ENCODE measurements at places on chromosomes 2 and 18.

DNA sequence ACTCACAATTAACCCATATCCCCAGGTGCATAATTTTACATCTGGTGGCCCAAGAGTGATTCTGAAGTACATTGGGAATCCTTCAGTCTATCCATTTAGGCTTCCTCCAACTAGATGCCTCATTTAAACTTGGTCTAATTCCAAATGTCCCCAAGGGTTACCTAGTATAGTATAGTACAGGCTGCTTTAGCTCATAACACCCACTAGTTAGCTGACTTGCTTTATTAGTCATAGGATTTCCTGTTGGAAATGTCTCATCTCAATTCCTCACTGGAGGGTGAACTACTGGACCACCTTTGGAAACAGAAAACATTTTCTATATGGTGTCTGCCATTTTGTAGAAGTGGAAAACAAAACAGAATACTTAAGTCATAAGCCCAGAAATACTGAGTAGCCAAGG is 202.5 kb upstream of the SESTD1 start:
- DNase-seq: no peak

- DNase-seq: no peak
Measured at GRCh38 chr18:37246779-37247340, 318.7 kb downstream of the CELF4 start.

GRCh38 chr18:35688757-35689156 is 107.2 kb downstream of the GALNT1 start:
- no peak for DNase-seq

- no peak for DNase-seq
Measured at GRCh38 chr2:11764359-11764758, 17.9 kb downstream of the LPIN1 start.

- no peak for DNase-seq
Measured at GRCh38 chr2:204665207-204665606, 119.9 kb downstream of the PARD3B start.

GRCh38 chr2:182393270-182393760 is 33.5 kb downstream of the PDE1A start:
- no peak for DNase-seq

- no peak for DNase-seq
Measured at GRCh38 chr2:111535404-111535803, 348.6 kb downstream of the ANAPC1 start.

- DNase-seq: no peak
Measured at GRCh38 chr18:11047156-11047555, 102.2 kb downstream of the PIEZO2 start.

DNA sequence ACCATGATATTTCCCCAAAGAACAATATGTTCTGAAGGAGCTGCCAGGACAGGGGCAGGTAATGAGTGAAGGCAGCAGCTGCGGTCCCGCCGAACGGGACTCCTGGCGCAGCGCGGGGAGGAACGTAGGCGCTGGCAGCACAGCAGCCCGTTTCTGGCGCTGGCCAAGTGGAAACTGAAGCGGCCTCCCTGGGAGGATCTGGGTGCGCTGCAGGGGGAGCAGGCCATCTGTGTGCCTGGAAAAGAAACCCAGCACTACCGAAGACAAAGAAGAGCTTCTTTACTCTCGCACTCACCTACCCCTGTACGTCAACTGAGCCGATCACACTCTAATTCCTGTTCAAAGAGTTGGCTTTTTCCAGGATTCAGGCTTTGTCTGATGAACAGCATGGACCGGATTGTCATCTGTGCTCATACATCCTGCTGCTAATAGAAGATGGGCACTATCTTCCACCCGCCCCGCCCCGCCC is 11.8 kb downstream of the G6PC2 start:
- peak; percentile 14 for DNase-seq

DNA sequence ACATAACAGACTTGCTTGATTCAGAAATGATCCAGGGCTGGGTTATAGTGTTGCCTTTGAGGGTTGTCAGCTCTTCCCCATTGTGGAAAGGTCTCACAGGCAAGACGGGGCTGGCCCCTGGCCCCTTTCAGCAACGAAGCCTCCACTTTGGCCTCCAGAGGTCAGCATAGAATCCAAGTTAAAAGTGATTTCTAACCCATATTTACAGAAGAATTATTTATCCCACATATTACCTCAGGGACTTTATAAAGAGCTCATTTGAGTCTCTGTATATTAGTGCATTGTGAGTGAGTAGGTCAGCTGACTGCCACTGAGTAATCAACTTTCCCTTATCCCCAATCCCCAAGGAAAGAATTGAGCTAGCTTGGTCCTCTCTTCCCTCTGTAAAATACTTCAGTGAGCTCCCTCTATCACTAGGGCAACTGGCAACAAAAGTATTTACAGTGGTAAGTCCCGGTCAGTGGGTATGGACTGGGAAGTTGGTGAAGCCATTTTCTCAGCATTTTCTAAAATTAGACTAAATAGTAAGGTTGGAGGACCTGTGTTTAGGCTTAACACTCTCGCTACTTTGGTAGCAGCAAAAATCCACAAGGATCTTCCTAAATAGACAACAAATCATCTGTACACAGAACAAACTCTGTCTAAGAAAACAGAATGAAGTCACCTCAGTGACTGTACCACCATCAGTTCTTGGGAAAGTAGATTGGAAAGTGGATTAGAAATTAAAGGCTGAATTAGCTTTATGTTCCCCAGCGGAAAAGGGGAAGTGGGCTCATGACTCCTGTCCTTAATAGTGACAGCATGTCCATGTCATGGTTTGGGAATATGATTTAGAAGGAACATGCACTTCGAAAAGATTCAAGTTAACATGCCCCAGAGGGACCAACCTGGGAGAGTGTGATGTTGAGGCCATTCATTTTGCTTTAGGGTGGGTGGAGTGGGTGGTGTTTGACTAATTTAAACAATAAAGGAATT is 171.0 kb upstream of the SIX3 start:
- no peak for DNase-seq

DNA sequence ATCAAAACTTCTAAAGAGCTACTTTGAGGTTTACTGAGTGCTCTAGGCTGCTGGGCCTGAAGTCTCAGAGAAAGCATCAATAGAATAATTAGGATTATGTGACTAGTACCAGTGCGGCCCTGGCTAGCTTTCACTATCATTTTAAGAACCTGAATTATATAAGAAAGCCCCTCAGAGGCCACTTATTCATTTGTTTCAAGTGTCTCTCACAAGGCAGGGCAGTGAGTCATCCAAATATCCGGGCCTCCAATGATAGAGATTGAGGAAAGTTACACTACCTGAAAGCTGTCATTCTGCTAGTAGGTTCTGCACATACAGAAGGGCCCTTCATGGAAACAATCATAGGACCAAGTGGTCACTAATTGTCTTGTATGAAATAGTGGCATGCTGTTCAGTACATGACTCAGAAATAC is 193.1 kb downstream of the L3MBTL4 start:
- no peak for DNase-seq

- DNase-seq: no peak
Measured at GRCh38 chr2:112994648-112995047, 10.6 kb upstream of the IL36A start.

DNA sequence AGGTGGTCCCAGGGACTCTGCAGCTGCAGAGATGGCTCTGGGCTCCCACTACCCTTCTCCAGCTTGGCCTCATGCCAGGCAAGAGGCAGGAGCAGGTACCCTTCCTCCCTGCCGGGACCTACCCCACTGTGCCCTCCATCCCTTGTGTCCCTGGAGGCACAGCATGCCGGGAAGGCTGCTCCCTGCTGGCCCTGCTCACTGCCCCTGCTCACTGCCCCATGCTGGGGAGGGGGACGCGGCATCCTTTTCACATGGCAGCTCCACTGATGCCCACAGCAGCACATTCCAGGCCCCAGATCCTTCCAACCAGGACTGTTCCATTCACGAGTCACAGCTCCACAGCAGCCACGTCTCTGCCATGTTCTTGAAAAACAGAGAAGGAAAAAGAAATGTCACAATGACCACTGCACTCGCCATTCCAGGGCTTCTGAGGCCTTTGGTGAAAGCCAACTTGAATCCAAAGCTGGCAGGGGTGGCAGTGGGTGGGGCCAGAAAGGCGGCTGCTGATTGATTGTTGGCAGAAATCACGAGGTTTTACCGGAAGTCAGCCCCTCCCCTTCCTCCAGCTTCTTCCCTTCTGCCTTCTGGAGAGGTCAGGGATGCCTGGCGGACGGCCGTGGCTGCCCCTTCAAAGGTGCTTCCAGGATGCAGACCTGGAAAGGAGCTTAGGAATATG is 268.0 kb downstream of the CYP26B1 start:
- DNase-seq: no peak

DNA sequence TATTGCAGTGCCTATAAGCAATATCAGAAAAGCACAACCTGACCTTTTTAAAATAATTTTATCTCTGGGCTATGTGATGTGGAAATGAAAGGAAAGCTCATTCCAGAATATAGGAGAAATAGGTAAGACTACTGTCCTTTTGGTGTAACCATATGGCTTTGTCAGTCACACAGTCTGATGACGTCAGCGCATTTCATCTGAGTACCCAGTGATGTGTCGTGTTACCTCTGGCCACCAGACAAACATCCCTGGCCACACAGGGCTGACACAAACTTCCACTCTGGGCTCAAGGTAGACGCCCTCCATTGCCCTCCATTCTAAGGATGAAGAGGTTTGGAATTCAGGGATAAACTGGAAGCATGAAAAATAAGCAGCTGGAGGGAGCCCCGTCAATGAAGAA is 506.7 kb downstream of the CMPK2 start:
- DNase-seq: no peak

- DNase-seq: no peak
Measured at GRCh38 chr2:99377879-99378278, 40.7 kb downstream of the EIF5B start.

GRCh38 chr2:169345486-169346437 is 16.6 kb downstream of the LRP2 start:
- DNase-seq: no peak

DNA sequence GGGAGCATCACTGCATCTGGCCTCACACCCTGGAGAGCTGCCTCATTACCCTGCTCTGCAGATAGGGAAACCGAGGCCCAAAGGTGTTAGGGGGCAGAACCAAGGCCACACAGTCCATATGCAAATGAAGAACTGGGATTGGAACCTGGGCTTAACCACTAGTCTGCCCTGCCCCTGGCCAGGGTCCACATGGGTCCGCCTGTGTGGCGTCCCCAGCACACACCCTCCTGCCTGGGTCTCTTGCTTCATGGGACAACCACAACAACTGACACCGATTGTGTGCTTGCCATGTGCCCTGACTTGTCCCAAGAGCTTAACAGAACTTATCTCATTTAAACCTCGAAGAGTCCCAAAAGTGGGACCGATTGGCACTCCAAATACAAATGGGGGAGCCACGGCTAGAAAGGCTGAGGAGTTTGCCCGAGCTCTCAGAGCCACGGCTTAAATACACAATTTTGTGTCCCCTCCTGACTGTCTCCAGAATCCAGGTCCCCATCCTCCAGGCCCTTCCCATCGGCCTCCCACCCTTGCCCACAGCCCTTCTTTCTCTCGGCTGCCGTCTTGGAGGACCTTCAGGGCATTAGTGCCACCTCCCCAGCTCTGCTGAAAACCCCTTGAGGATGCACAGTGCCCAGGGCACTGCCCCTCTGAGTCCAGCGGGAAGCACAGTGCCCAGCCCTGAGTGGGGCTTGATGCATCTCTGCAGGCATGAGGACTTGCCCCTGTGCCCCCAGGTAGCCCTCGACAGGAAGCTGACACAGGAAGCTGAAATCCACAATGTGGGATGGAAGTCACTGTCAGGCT is 5.8 kb upstream of the DUSP2 start:
- DNase-seq: no peak

DNA sequence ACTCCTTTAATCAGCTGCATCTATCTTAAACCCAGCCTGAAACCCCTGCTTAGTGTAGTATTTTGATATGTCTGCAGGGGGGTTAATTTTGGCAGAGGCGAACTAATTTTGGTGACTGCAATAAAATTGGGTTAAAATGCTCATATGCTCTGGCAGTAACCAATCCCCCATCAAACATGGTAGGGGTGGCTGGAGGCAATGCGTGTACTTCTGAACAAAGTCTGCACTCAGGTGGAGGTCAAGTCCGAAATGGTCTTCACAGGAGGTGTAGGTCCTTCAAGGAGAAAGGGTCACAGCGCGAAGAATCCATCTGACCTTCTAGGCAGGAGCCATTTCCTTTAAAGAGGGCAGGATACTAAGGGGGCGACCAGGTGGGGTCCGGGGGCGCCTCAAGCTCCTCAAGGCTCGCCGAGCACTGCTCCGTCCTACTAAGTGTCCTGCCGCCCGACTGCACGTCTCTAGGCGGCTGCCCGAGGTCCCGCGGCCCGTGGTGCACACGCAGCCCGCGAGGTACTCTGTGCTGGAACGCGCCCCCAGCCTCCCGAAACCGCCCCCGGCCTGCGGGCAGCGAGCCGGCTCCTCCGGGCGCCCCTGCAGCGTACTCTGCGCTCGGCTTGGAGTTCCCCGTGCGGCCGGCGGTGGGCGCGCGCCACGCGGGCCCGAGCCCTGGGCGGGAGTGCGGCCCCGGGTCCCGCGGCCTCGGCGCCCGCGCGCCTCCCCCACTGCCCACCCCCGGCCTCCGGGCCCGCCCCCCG is 1.7 kb upstream of the LDLRAD4 start:
- DNase-seq: peak; percentile 69

- DNase-seq: no peak
Measured at GRCh38 chr2:197708331-197708730, 3.2 kb downstream of the MARS2 start.

DNA sequence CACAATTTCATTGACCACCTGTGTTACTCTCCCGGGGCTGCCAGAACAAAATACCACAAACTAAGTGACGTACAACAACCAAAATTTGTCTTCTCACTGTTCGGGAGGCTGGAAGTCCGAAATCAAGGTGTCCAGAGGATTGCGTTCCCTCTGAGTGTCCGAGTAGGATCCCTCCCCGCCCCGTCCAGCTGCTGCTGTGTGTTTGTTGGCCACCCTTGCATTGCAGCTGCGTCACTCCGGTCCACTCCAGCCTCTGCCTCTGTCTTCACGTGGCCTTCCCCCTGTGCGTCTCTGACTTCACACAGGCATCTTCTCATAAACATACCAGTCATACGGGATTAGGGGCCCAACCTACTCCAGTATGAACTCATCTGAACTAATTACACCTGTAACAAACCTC is 251.8 kb upstream of the SMIM21 start:
- no peak for DNase-seq

GRCh38 chr2:241445426-241445825 is 63.0 kb downstream of the STK25 start:
- peak; percentile 19 for DNase-seq

DNA sequence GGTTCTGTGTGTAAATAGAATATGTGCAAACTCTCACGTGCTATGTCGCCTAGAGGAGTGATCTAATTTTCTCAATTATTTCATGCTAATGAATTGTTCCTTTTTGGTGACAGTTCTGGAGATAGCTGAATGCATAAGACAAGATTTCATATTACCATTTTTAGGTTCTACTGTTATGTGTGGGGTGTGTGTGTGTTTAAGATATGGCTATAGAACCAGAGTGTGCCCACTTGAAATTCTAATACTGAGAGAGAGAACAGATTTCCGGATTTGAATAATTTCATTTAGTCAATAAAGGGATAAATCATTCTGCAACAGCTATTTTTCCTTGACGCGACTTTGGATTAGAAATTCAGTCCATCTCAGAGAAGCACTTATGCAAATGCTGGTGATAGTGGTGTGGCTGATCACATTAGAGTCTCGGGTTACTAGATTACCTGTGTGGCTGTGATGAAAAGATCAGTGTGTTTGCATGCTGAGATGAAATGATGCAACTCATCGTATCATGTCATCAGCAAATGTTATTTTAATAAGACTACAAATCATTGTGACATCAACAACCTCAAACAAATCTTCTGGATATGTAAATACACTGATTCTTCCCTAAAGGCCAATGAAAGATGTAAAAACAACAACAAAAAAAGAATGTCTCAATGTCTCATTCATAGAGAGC is 415.9 kb downstream of the EPHA4 start:
- DNase-seq: no peak
